ENCODE measurements at places on chromosomes 3 and 15.

DNA sequence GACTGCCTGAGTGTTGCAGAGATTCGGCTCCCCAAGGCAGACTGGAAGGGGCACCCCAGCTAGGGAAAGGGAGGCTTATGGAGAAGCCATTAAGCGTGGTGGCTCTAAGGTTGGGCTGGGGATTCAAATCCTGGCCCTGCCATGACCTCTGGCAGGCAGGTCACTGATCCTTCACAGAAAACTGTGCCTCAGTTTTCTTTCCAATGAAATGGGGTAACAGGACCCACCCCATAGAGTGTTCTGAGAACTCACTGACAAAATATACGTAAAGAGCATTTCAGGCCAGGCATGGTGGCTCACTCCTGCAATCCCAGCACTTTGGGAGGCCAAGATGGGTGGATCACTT lies 34.6 kb downstream of the DNASE1L3 start:
- no peak for DNase-seq

DNA sequence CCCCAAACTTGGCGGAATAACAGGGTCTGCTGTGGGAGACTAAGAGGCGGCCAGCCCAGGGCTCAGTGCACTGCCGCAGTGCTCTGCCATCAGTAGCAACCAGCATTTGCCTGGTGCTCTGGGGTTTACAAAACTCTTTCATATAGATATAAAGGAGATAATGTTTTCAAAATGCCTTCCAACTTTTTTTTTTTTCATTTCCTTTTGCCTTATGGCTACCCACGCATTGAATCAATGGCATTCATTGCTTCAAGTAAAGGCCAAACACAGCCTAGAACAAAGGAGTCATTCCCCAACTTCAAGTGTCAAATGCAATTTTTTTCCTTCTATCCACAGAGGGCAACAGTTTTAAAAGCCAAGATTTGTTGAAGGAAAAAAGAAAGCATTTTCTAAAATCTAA lies 11.6 kb upstream of the SLC24A5 start:
- no peak for DNase-seq

DNA sequence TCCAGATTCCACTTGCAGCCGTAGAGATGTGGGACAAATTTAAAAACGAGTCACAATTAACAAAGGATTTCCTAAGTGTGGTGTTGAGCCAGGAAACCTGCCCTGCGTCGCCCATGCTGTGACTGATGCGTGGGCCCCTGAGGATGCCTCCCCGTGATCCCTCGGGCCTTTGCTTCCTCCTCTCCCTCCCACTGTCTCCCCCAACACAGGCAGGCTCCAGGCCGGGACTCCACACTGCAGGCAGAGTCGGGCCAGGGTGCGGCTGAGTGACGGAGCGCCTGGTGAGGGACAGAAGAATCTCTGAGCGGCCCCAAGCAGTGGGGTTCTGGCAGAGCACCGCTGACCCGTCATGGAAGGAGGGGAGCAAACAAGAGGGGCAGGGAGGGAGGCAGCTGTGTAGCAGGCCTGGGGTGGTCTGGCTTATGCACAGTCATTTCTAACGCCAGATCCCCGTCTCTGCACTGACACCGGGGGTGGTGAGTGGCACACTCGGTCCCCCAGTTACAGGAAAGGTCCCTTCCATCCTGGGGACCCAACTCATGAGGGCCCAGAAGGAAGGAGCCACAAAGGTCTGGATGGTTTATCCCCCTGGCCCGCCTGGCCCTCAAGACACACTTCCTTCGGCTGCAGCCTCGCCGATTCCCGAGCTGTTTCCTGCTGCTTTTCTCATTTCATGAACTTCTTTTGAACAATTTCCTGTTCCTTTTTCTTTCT lies 91.0 kb downstream of the XXYLT1 start:
- no peak for DNase-seq

- DNase-seq: no peak
Measured at GRCh38 chr15:27027229-27027628, 56.2 kb downstream of the GABRG3 start.

GRCh38 chr15:40338921-40339620 lies 1.7 kb downstream of the CCDC9B start:
- no peak for DNase-seq

GRCh38 chr3:133074977-133075376 lies 36.8 kb downstream of the TMEM108 start:
- no peak for DNase-seq

DNA sequence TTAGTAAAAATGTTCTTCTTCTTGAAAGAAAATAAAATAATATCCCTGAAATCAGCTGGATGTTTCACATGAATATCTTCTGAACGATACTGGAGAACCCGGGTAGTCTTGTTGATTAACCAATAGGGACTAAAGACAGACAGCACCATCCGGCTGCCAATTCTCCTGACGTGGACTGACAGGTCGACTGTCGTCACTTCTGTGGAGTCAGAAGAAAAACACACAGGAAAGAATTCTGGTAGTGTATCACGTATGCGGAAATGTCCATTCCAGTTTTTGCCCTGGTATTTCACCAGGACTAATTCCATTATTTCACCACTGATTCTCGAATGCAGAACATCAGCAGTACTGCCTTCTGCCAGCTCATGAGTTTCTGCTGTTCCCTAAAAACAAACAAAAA lies 144.6 kb downstream of the VPS13C start:
- no peak for DNase-seq

DNA sequence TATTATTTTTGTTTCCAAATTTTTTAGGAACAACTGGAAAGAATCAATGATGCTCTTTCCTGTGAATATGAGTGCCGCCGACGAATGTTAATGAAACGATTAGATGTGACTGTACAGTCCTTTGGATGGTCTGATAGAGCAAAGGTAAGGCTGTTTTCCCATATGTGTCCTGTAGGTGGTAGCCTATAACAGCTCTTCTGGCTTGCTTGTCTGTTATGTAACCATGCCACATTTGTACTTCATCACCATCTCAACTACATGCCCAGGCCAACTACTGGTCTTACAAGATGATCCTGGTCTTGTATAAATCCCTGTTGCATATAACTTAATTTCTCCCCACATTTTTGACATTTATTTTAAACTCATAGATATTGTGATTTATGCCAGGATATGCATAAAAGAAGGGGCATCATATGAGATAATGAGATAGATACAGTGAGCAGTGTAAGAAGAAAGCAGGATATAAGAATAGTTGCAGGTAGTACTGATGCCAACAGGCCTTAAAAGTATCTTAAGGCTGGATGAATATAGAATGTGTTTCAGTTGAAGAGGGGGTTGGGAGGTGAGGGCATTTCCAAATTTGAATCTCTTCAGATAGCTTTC lies 20.3 kb downstream of the FAM98B start:
- no peak for DNase-seq

DNA sequence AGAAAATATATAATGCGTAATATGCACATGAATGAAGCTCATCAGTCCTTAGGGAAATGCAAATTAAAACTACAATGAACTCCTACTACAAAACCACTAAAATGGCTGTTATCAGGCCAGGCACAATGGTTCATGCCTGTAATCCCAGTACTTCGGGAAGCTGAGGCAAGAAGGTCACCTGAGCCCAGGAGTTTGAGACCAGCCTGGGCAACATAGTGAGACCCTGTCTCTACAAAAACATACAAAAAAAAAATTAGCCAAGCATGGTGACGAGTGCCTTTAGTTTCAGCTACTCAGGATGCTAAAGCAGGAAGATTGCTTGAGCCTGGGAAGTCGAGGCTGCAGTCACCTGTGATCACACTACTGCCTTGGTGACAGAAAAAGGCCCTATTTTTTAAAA lies 85.2 kb downstream of the MAP4 start:
- DNase-seq: no peak

DNA sequence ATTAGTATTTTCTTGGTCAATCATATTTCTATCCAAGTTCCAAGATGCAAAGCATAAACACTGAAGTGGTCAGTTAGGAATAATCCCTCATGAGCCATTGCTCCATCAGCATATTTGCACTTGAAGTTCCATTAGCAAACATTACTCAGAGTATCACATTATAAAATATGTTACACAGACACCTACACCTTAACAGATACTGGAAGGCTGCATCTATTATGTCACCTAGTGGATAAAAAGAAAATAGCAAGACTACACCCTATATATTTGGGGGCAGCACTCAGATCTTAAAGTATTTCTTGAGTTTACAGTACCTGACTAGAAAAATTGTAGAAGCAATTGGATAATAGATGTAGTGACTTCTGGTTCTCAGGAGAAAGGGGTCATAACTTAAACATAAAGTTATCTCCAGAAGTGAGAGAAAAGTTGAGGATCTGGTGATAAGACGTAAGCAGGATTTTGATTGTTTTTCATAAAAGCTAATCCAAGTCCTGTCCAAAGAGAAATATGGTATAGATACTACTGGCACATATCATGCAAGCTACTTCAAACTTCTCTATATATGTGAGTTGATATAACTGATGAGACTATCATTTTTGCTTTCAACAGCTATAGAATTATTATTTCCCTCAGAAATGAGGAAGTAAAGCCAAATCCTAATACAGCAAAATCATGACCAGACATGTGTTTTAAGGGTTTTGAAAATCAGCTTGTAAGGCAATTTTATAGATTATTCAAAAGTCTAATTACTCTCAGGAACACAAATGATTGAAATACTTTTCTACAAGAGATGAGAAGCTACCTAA lies 422.2 kb downstream of the GBE1 start:
- no peak for DNase-seq

DNA sequence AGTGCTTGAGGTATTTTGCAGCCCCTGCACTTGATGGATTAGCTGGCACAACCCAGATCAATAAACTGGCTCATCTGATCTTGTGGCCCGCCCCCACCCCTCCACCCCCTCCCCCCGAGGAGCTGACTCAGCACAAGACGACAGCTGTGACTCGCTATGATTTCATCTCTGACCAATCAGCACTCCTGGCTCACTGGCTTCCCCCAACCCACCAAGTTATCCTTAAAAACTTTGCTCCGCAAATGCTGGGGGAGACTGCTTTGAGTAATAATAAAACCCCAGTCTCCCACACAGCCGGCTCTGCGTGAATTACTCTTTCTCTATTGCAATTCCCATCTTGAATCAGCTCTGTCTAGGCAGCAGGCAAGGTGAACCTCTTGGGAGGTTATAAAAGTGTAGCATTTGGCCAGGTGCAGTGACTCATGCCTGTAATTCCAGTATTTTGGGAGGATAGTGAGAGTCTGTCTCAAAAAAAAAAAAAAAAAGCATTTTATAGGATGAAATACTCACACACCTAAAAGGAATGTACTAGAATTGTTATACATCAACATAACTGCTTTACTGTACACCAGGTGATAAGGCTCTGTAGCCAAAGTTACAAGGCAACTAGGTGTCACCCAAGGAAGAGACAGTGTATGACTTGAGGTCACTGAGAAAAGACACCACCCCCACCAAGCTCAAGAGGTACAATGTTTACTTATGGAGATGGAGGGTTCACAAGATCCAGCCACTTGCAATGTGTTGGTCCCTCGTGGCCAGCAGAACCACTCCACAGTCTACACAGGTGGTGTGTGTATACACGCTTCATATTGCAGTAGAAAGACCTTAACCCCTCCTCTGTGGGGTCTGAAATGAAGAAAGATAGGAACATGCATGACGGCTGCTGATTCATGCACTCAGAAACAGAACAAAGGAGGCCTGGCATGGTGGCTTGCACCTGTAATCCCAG lies 8.6 kb downstream of the ZNF445 start:
- DNase-seq: no peak

GRCh38 chr3:420584-420983 lies 224.0 kb downstream of the CHL1 start:
- DNase-seq: no peak

DNA sequence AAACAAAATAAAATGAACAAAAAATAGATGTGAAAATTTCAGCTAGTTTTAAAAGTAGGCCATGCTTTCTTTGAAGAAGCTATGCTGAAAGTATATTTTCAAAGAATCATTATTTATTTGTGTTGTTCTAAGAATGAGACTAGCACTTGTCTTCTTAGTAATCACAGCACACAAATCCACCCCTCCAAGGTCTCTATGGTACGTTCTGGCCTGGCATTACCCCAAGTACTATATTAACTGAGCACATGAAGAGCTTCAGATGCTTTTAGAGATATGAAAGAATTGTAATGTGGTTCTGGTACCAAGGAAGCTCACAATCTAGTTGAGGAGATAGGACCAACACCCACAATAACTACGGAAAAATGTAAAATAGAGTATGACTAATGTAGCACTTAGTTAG lies 416.5 kb downstream of the PLCL2 start:
- no peak for DNase-seq

DNA sequence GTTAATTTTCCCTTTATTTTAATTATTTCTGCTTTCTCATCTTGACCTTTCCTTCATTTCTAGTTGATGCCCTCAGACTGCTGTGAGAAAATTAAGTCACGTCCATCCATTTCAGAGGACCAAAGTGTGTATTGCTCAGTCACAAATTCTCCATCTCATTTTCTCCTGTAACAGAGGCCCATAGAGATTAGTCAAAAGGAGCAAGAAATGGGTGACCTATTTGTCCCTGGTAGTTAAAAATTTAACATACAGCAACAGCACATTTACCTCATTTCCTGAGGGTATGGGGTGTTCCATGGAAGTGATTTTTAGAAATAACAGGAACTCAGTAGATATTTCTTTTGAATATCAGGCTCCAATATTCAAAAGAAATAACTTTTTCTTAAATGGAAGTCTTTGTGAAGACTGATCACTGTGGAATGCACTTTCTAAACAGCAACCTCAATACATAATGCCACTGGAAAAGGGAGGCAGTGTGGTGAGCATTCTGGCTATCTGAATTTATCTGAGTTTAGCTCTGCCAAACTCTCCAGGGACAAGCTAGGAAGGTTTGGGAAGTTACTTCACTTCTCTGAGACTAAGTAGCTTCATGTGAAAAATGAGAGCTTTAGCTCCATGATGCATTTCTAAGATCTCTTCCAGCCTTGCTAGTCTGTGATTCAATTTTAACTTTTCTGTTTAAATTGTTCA lies 808.2 kb downstream of the SQOR start:
- no peak for DNase-seq

- DNase-seq: no peak
Measured at GRCh38 chr3:166457382-166457781, 620.2 kb upstream of the BCHE start.

GRCh38 chr3:6679510-6679909 lies 181.4 kb upstream of the GRM7 start:
- no peak for DNase-seq

GRCh38 chr3:122825460-122825859 lies 30.6 kb downstream of the SLC49A4 start:
- no peak for DNase-seq

DNA sequence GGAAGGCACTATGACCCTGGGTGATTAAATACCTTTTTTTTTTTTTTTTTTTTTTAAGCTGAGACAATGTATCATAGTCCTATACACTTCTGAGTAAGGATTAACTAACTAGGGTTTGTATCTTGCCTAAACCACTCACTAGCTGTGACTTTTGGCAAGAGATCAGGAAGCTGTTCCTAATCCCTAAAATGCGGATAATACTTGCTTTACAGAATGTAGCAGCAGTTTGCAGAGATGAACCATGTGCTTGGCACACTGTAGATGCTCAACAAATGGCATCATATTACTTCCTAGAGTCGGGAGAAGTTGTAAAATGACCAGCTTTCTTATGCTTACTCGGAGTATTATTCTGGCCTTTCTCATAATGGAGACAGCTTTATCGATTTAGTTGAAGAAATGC lies 25.6 kb upstream of the PYGO1 start:
- no peak for DNase-seq

GRCh38 chr15:77548589-77549557 lies 83.8 kb downstream of the LINGO1 start:
- no peak for DNase-seq

GRCh38 chr3:195257454-195258448 lies 13.2 kb downstream of the XXYLT1 start:
- no peak for DNase-seq

GRCh38 chr3:194607592-194608389 lies 25.4 kb downstream of the TMEM44 start:
- DNase-seq: no peak
